ENCODE measurements at places on chromosomes 3 and 15. TPM values are rescaled to one million over a fixed set of nuclear protein-coding genes. Genes with fewer than 3 reads are reported as not detected.

The SCN5A gene
- not detected for total RNA-seq

The BRK1 gene
- 42.3 TPM for total RNA-seq

The EPHA6 gene
- not detected for total RNA-seq

The DHX36 gene
- 22.7 TPM for total RNA-seq

The HIGD2B gene
- 1.0 TPM for total RNA-seq

The SOX14 gene
- total RNA-seq, result not detected

The ALDH1A3 gene
- total RNA-seq, result 21.0 TPM

The IQCF5 gene
- not detected for total RNA-seq

Data from HT-29 (cell line).